ENCODE measurements at places on chromosomes 6 and 20.

GRCh38 chr6:43849844-43850243 is 79.8 kb downstream of the VEGFA start:
- DNase-seq = no peak

DNA sequence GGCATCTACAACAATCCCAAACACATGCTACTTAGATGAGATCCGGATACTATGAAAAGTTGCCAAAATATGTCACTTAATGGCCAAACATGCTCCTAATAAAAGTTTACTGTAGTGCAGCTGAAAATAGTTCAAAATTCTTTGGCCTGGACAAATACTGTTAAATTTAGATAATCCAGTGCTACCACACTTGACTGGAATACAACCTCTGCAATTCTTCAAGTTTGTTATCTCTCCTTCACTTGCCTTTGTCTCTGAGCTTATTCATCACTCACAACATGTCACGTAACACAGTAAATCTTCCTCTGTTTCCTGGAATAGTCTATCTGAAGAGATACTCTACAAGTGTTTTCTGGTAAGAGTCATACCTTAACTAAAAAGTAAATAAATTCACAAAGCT is 10.5 kb upstream of the PLN start:
- no peak for DNase-seq

DNA sequence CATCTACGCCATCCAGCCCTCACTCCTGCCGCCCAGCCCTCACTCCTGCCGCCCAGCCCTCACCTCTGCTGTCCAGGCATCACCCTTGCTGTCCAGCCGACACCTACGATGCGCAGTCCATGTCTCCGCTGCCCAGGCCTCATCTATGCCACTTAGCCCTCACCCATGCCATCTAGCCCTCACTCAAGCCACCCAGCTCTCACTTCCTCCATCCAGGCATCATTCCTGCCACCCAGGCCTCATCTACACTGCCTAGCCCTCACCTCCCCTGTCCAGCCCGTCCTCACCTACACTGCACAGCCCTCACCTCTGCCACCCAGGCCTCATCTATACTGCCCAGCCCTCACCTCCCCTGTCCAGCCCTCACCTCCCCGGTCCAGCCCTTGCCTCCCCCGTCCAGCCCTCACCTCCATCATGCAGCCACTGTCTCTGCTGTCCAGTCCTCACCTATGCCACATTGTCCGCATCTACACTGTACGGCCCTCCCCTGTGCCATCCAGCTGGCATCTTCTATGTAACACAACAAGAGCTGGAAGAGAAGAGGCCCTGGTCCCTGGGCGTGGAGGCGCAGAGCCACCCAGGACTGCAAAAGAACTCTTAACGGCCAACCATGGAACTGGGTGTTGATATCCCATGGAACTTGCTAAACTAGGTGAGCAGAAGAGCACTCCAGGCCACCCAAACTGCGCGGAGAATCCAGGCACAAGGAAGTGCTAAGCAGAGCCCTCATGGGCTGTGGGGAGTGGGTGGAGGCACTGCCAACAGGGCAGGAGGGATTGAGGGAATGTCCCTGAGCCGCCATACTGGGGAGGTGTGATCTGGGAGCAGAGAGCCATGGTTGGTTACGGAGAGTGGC is 31.0 kb downstream of the RNASET2 start:
- DNase-seq = no peak

DNA sequence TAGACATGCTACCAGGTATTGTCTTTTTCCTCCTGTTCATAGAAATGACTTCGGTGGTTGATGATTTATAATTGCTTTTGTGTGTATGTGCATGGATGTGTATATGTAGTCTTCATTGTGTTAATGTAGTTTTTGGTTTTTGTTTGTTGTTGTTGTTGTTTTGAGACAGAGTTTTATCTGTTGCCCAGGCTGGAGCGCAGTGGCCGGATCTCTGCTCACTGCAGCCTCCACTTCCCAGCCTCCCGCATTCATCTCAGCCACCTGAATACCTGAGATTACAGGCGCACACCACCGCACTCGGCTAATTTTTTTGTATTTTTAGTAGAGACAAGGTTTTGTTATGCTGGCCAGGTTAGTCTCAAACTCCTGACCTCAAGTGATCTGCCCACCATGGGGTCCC is 75.2 kb downstream of the HFE start:
- no peak for DNase-seq

GRCh38 chr20:16810216-16810615 is 62.1 kb downstream of the OTOR start:
- DNase-seq = no peak

DNA sequence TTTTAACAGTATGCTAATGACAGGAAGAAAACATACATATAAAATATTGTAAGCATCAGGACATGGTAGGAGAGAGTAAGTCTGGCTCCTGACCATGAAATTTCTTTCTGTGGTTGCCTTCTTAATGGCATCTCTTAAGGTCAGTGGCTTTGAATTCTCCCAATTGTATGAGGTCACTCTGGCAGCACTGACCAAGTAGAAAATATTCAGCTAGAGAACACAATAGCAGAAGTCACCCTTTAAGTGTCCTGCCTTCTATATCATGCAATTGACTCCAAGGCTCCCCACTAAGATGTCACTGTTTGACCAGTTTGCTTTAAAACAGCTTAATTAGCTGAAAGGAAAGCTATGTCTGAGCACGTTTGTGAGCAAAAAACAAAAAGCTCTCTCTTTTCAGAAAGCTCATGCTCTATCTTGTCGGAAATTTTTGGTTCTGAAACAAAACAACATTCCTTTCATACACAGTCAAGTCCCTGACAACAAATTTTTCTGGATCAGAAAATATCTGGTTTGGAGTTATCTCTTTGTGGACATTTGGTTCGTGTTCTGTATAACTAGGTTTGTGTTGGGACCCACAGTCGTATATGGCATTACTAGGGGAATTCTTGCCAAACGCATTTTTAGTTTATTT is 120.9 kb upstream of the IFNGR1 start:
- DNase-seq = no peak

GRCh38 chr6:67433124-67433523 is 1202.0 kb upstream of the ADGRB3 start:
- DNase-seq = no peak

GRCh38 chr6:11016452-11016851 is 27.7 kb downstream of the ELOVL2 start:
- no peak for DNase-seq

DNA sequence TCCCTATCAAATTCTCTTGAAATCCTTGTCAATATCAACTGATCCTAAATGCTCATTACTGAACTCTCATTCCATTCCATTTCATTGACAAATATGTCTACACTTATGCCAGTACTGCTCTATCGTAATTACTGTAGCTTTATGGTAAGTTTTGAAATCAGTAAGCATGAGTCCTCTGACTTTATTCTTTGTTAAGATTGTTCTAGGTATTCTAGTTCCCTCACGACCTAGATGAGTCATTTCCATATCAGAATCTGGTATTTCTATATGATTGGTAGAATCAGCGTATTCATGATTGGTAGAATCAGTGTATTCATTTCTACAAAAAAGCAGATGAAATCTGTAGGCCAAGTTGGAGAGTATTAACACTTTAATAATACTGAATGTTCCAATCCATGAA is 318.6 kb upstream of the RUNX2 start:
- no peak for DNase-seq

GRCh38 chr6:160431226-160431625 is 83.0 kb downstream of the SLC22A3 start:
- no peak for DNase-seq

- DNase-seq = no peak
These were observed 7.3 kb upstream of the YTHDF1 start for GRCh38 chr20:63223121-63223825.

GRCh38 chr6:87645080-87645479 is 55.1 kb downstream of the ORC3 start:
- no peak for DNase-seq

DNA sequence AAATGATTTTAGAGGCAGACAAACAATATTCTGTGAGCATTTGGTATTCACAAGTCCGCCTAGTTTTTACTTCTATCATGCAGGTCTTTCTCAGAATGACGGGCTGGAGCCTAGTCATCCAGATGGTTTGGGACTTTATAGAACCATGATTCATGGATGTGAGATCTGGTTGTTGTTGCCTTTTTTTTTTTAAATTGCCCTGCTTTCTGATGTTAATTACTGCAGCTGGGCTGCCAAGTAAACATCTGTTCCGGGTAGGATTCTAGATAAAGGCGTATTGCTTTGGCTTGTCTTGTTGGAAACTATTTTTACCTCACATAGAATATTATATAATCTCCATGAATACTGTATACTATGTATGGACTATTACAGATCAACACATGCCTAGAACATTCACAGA is 58.1 kb downstream of the RNF217 start:
- no peak for DNase-seq

DNA sequence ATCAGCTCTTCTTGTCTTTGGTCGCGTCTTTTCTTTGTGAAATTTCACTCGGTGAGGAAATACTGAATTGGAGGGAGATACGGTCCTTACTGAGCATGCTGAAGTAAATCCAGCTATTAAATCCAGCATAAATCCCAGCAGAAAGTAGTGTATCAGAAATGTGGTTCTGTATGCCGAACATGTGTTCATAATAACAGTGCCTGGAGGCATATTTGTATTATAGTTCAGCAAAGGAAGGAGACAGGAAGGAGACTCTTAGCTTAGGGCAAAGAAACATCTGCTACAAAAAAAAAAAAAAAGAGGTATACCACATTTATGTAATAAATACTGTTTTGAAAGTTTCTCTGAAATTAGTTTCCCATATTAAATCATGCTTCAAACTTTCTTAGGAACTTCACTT is 211.8 kb downstream of the PLCB4 start:
- DNase-seq = no peak

GRCh38 chr6:35919827-35920751 is 809 bp downstream of the SRPK1 start:
- peak; percentile 16 for DNase-seq

DNA sequence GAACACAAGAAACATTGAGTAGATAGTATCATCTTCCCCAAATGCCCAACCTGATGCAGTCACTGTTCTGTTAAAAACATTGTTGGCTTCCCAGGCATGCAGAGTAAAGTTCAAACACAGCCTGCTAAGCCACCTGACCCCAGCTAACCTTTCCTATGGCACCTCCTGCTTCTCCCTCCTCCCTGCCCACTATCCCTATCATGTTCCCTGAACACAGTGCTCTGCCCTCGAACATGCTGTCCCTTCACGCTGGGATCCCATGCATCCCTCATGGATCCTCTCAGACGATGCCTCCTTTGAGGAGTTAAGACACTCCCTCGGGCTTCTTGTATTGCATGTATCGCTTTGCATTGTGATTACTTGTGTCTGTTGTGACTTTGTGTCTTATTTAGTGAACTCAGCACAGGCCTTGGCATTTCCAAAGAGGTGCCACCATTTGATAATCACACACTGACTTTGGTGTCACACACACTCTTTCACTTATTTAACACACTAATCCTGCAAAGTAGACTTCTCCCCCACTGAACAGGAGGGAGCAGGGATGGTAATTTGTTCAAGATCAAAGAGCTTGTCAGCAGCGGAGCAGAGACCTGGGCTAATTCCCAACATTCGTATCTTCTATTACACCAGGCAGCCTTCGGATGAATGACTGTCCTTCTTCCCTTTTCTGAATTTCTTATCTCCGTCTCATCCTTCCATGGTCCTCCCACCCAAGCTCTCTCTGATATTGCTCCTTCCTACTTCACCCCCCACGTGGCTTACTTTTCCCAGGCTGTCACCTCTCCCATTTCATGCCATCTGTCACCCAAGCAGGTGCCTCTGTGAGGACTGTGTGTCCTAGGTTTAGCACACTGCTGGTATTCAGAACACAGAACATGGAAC is 28.3 kb upstream of the SMIM29 start:
- no peak for DNase-seq

DNA sequence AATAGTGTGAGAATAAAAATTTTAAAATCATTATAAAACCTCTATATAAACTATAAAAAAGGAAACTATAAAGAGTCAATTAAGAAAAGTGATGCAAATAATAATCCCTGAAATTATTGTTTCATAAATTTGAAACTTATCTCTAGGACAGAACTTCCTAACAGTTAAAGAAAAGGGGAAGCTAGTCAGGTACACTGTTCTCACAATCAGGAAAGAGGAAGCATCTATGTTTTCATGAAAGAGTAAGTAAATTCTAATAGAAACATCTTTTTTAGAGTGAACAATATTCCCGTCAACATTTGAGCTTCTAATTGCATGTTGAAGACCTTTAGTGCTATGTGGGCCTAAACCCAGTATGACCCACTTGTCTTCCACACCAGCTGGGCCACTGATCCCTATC is 1.2 kb upstream of the ADGRF1 start:
- DNase-seq = no peak

- DNase-seq = no peak
These were observed 65.8 kb downstream of the EYA4 start for GRCh38 chr6:133306931-133307330.

All from stimulated activated CD4-positive, alpha-beta T cell treated with anti-CD3 and anti-CD28 coated beads, Interleukin-1b, Interleukin-23, amount 100 ng/mL, for 1 hour (primary cell).